ENCODE measurements at places on chromosomes 16 and 17.

- DNase-seq = no peak
Measured at GRCh38 chr16:83307594-83307992, 500.2 kb upstream of the HSBP1 start.

GRCh38 chr17:14736631-14737030, 435.8 kb downstream of the HS3ST3B1 start:
- no peak for DNase-seq

GRCh38 chr16:48536614-48537200, 73.3 kb downstream of the N4BP1 start:
- DNase-seq = no peak

DNA sequence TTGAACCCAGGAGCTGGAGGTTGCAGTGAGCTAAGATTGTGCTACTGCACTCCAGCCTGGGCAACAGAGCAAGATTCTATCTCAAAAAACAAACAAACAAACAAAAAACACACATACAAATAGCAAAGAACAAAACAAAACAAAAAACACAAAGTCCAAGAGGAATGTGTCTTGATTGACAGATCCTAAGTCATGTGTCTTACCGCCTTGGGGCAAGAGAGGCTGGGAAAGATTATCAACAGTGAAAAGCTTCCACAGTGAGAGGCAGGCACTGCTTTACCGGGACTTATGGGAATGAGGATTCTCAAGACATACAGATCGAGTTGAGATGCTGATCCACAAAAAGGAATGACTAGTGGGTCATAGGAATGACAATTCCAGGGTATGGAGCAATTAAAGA, 62.7 kb upstream of the GAS7 start:
- DNase-seq = no peak

GRCh38 chr17:15262291-15263205, 2.6 kb downstream of the PMP22 start:
- DNase-seq = no peak

DNA sequence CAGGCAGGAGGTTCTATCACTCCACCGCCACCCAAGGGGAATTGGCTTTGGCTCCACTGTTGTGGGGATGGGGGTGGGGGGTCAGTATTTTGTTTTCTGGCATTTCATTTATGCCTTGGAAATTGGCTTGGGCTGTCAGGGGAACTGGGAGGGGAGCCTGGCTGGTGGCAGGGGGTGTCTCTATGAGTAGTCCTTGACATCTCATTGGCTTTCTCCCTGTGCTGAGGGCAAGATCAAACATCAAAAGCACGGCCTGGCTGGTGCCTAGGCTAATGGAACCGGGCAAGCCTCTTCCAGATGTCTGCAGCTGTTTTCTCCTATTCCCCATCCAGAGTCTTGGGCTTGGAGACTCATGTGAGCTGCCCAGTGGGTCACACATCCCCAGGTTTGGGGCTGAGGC, 17.4 kb upstream of the NGFR start:
- DNase-seq = no peak

DNA sequence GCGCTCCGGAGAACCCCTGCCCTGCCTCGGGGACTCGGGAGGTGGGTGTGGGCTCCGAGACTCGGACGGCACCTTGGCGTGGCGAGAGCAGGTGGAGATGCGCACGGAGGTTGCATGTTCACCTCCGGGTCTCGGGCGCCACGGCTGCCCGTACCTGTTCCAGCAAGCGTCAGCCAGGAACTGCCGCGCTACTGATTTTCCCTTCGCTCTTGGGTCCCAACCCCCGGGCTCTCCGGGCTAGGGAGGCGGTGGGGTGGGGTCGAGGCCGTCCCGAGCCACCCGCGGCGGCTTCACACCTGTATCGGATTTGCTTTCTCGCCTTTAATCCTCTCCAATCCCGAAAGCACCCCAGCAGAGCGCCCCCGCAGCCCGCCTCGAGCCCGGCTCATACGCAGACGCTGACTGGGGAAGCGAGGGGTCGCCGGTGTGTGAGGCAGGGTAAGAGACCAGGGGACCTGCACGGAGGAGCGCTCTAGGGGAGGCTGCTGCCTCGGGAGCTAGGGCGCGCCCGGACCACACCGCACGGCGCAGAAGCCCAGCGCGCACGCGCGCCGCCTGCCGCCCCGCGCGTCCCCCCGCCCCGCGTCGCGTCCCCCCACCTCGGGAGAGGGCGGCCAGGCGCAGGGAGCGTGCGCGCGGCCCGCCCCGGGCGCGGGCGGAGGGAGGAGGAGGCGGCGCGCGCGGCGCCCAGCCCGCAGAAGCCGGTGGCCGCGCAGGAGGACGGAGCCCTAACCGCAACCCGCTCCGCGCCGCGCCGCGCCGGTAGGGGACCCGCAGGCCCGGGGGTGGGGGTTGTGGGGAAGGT, at the start of gene DUSP14:
TSS of gene DUSP14 (plus strand) at position 695 of the 805 bp plus-strand sequence. CDS start 22,382 bp downstream, outside the sequence.
- no peak for DNase-seq

- DNase-seq = no peak
Measured at GRCh38 chr16:56269811-56270684, 78.8 kb downstream of the GNAO1 start.

GRCh38 chr17:78534492-78535272, 42.5 kb downstream of the DNAH17 start:
- no peak for DNase-seq

DNA sequence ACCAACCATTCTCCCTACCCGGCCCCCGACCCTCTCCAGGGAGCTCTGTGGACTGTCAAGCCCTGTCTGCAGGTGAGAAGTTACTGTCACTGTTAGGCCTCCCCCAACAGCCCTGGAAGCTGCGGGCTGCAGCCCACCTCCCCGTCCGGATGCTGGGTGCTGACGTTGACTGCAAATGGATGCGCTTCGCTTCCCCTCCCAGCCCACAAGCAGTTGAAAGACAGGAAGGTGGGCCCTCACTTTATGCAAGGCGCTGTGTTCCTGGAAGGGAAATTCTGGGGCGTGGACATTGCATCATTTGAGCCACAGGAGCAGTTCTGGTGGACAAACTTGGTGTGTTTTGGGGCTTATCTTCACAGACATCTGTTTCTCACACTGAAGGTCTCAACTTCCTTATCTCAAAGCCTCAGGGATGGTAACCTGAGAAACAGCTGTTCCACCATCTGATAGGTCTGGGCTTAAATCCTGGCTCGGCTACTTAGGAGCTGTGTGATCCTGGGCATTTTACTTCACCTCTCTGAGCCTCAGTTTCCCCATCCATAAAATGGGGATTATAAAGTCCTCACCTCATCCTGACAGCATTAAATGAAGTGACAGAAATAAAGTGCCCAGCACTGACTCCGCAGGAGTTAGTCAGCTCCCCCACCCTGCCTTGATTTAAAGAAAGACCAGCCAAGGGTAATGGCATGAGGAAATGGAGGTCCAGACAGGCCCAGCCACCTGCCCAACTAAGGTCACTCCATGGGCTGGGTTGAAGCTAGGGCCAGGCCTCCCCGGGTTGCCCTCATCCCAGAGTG, 4.6 kb upstream of the DRC7 start:
- DNase-seq = no peak

GRCh38 chr16:17470908-17471718, at the start of gene XYLT1:
TSS of gene XYLT1 (minus strand) at chr16:17470960. CDS start at chr16:17470796, 164 bp downstream.
- no peak for DNase-seq

DNA sequence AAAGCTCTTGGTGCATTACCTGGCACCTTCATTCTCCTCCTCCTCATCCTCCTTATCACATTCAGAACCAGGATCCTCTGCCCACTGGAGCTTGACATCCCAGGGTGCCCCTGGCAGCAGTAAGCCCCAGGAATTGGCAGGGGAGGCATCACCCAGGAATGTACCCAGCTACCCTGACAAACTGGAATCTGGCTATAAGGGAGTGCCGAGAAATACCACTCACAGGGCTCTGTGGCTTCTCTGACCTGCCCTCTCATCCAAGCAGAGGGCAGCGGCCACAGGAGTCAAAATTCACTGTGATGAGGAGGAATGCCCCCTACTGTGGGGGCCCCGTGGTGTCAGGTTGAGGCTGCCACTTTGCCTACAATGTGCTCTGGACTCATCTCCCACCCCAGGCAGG, 19.6 kb downstream of the MPP3 start:
- no peak for DNase-seq

- no peak for DNase-seq
Measured at GRCh38 chr16:78593352-78593751, 493.9 kb downstream of the WWOX start.

- DNase-seq = no peak
Measured at GRCh38 chr16:84239909-84240308, at the start of gene KCNG4. TSS of gene KCNG4 (minus strand) at chr16:84240012. CDS start at chr16:84237485, 2,527 bp downstream.

GRCh38 chr16:14669776-14670175, 24.3 kb downstream of the PLA2G10 start:
- no peak for DNase-seq

- DNase-seq = no peak
Measured at GRCh38 chr17:838486-838885, 56.3 kb downstream of the MRM3 start.

DNA sequence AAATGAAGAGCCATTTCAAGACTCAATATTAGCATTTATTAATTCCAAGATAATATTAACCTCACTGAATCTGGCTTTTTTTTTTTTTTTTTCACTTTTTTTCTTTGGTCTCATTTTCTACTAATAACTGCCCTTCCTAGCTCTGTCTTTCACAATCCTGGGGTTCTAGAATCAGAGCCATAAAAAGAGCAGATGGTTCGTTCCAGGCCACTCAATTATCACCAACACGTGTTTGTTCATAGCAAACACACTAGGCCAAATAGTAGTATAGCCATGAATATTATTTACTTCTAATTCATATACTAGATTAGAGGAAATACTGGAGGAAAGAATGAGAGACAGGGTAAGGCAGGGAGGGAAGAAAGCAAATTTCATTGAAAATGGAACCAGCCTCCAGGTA, 39.8 kb downstream of the TEX2 start:
- no peak for DNase-seq

GRCh38 chr16:1035066-1035415, 37.5 kb upstream of the SSTR5 start:
- no peak for DNase-seq

- DNase-seq = no peak
Measured at GRCh38 chr17:46722662-46723285, 95.7 kb downstream of the WNT3 start.

DNA sequence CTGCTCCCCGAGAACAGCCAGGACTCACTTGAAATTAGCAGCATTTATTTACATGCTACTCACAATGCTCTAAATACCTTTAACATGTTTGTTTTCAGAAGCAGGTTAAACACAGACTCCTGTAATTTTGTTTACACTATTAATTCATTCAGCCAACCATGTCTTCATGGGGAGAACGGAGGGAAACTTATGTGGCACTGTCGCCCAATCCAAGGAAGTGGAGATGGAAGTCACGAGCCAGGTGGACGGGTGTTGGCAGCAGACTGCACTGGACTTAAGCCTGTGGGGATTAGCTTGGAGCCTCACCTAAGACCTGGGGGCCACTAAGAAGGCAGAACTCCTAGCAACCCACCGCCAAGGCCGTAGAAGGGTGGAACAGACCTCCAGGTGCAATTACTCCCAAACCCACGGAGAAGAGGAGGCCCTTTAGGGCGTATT, 8.8 kb upstream of the GFAP start:
- DNase-seq = no peak

DNA sequence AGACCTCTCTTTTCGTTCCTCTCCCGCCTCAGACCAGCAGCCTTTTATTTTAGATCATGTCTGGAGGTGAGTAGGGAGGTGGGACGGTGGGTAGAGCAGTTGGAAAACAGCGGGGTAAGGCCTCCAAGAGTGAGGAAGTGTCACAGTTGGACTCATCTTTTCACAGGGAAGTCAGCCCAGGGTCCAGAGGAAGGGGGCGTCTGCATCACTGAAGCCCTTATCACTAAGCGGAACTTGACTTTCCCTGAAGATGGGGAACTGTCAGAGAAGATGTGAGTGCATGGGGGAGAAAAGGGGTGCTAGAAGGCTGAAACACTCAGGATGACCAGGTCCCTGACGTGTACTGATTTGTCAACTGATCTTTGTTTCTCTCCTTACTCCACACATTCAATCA, 461 bp downstream of the LRRC46 start:
- DNase-seq = no peak

GRCh38 chr17:39950871-39951348, 11.9 kb upstream of the GSDMA start:
- DNase-seq = no peak

- no peak for DNase-seq
Measured at GRCh38 chr17:3826191-3826590, 19.9 kb downstream of the NCBP3 start.

DNA sequence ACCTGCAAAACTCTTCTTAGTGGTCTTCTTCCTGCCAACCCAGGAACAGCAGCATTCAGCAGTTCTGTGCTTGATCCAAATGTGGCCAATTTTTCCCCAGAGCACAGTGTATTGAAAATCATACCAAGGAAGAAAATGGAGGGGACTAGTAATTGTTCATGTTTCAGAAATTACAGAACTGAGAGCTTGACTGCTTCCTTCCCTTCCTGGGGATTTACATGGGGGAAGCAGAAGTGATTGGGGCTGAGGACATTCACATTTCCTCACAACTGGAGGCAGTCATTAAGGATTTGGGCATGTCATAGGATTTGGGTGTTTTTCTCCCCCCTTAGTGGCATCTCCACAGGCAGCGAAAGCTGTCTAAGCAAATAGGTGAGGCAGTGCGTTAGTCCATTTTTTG, 19.7 kb downstream of the CIITA start:
- DNase-seq = no peak

- no peak for DNase-seq
Measured at GRCh38 chr17:65750631-65751115, 189.2 kb upstream of the AXIN2 start.

DNA sequence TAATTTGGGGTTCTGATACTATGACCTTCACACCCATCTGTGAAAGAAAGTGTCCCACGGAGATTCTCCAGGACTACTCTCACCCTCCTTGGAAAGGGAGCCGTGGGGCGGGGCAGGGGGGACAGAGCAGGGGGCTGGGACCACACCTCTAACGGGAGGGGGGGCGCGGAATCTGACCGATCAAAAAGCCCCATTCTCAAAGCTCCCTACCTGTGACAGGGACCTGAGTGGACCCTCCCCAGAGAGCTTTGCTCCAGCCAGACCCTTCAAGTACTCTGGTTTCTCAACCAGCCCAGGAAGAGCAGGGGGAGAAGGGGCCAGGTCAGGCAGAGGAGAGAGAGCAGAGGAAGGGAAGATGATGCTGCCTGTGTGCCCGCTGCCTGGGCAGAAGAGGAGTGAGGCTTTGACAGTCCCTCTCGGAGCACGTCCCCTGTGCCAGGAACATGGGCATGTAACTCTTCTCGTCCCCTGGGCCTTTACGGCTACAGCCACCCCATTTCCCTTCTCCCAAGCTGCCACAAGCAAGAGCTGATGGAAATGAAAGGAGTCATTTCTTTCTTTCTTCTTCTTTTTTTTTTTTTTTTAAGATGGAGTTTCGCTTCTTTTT, 682 bp downstream of the XAF1 start:
- DNase-seq = no peak
